ENCODE measurements at places on chromosomes 1 and 21. TPM values are rescaled to one million over a fixed set of nuclear protein-coding genes. Genes with fewer than 3 reads are reported as not detected.

DNA sequence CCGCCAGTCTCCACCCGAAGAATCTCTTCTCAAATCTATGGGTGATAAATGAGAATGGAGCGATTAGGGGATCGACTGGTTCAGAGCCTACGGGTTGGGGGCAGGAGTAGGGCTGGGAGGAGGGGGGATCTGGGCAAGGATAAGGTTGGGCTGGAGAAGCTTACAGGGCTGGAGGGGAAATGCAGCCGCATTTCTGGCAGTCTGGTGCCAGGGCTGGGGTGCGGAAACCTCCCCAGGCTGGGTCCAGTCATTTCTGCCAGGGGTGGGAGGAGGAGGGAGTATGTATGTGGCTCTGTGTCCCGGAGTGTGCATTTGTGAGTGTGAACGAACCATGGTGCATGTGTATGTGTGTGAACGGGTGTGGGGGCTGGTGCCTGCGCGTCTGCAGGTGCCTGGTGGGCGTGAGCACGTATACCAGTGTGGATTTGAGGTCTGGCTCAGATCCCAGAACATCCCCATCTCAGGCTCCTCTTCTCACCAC lies 10.2 kb downstream of the C1orf216 start:
- DNase-seq: no peak

- DNase-seq: no peak
These were observed 28.7 kb downstream of the RUNX1 start for GRCh38 chr21:35020436-35020835.

The TMEM125 gene
- 188 TPM for total RNA-seq

- DNase-seq: no peak
These were observed 96.6 kb upstream of the RUNX1 start for GRCh38 chr21:35145626-35146233.

The NUCKS1 gene
- 117 TPM for total RNA-seq

DNA sequence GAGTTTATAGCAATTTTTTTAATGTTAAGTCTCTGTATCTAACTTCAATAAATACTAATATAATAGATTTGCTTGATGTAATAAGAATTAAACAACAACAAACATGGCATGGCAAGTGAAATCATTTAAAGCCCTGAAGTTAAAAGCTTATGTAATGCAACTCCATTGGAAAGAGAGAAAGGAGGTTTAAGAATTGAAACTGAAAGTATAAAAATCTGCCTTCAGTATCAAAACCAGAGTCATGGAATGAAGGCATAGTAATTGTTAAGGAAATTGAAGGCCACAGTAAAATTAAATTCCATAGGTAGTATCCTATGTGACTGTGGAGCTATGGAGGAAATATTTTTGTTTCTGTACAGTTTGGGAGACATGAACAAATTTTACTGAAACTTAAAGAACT lies 55.1 kb downstream of the PRDX6 start:
- DNase-seq: no peak

The SHE gene
- 48.3 TPM for total RNA-seq

- DNase-seq: peak; percentile 60
These were observed 22.7 kb downstream of the PKNOX1 start for GRCh38 chr21:42997053-42997452.

The NR1I3 gene
- total RNA-seq: not detected

DNA sequence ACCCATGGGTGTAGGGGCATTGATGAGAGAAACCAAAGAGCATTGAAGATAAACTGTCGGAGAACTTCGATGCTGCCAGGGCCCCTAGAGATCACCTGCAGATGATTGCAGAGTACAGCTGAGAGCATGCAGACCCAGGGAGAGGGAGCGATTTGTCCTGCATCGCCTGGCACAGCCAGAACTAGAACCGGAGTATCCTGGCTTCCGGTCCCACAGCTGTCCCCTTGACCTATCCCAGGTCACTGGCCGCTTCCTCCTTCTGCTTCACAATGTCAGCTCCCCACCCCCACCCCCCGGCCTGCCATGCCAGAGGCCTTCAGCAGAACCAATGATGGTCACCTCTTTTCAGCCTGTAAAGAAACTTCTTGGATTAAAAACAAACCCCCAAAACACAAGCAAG lies 29.2 kb upstream of the SOX13 start:
- peak; percentile 28 for DNase-seq

DNA sequence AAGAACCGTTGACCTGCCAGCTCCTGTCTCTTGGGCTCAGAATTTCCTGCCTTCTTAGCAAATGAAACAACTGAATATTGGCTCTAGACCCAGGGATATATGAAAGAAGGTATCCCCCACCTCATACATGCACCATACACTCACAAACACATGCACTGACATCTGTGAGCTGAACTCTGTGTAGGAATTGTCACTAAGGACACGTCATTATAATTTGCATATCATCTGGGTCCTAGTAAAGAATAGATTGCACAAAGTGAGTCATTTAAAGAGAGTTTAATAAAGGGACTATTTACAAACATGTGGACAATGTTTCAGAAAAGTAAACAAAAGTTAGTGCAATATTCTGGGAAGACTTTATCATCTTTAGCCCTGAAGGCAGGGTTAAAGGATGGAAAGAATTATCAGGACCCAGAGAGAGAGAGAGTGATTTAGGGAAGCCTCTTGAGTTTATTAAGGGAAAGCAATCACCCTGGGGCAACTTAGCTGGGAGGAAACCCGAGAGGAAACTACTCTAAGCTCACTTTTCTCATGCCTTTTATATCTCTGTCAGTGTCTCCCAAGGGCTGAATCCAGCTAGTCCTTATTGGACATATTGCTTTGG lies 74.1 kb upstream of the PLA2G4A start:
- DNase-seq: no peak

The PLA2G2F gene
- total RNA-seq: not detected

DNA sequence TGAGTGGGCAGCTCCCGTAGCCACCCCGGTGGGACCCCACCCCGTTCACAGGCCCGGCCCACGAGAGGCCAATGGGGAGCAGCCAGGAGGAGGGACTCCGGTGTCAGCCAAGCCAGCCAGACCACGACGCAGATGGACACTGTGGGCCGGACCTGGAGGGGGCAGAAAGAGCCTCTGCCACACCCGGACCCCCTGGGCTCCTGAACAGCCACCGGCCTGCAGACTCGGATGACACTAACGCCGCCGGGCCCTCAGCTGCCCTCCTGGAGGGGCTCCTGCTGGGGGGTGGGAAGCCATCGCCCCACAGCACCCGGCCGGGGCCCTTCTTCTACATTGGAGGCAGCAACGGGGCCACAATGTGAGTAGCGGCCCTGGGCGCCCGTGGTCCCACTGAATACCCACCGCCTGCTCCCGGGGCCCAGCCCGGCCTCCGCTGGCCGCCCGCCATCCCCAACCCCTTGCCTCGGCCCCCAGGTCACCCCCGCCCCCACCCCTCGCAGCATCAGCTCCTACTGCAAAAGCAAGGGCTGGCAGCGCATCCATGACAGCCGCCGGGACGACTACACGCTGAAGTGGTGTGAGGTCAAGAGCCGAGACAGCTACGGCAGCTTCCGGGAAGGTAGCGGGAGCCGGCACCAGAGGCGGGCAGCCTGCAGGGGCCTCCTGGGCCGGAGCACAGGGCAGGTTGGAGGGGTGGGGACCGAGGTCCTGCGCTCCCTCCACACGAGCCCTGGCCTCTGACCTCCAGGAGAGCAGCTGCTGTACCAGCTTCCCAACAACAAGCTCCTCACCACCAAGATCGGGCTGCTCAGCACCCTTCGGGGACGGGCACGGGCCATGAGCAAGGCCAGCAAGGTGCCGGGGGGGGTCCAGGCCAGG lies 6.5 kb downstream of the TTLL10 start:
- no peak for DNase-seq

- no peak for DNase-seq
These were observed 40.5 kb downstream of the DISC1 start for GRCh38 chr1:231666937-231667608.
